ENCODE measurements at places on chromosomes 4 and X. TPM values are rescaled to one million over a fixed set of nuclear protein-coding genes. Genes with fewer than 3 reads are reported as not detected.

ZNF630 gene
- total RNA-seq = 2.7 TPM

PHOX2B gene
- total RNA-seq = not detected

CTSO gene
- 1.9 TPM for total RNA-seq

ZFYVE28 gene
- total RNA-seq = 0.83 TPM

PNMA6F gene
- not detected for total RNA-seq

HELT gene
- total RNA-seq = not detected

FGFBP2 gene
- not detected for total RNA-seq

WDR17 gene
- 0.42 TPM for total RNA-seq

S100G gene
- not detected for total RNA-seq

CENPE gene
- total RNA-seq = 27.3 TPM

MAGEA1 gene
- not detected for total RNA-seq

PPBP gene
- total RNA-seq = not detected

CT47B1 gene
- not detected for total RNA-seq

ZCCHC13 gene
- total RNA-seq = not detected

ASB5 gene
- not detected for total RNA-seq

CDS1 gene
- 25.4 TPM for total RNA-seq

CLCN4 gene
- 0.94 TPM for total RNA-seq

MAGEA11 gene
- not detected for total RNA-seq

FAAH2 gene
- 0.83 TPM for total RNA-seq

TLR8 gene
- not detected for total RNA-seq

MAGEA2 gene
- total RNA-seq = not detected

GEMIN8 gene
- total RNA-seq = 14.7 TPM

GATA1 gene
- total RNA-seq = not detected

F8A2 gene
- total RNA-seq = not detected

NSUN7 gene
- 0.33 TPM for total RNA-seq

Measured in mammary epithelial cell (primary cell).